Glomerular endothelial cell (primary cell): ENCODE measurements at places on chromosomes 5 and 9.

GRCh38 chr9:133942206-133942975, 49.7 kb downstream of the VAV2 start:
- DNase-seq, result no peak

DNA sequence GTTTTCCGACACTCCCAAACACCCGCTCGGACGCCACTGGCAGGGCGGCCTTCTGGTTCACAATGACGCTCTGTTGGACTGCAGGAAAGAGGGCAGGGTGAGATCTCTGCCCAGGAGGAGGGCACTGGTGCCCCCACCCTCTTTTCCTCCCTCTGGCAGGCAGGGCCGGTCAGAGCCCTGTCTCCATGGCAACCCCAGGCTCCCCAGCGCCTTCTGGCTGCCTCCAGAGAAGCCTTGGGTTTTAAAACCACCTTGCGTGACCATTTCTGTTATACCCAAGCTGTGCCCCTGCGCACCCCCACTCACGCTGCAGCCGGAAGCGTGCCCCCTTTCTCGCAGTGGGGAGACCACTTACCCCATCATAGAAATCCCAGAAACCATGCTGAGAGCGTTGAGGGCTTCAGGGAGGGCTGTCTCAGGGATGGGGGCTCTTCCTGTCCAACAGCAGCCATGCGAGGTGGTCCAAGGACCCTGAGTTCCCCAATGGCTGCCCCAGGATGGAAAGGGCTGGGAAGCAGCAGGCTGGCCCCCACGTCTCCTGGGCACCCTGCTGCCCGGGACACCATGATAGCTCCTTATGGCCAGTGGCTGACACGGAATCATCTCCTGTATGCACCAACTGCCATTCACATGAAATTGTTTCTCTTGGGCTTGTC, 7.3 kb downstream of the C9orf50 start:
- DNase-seq, result no peak

DNA sequence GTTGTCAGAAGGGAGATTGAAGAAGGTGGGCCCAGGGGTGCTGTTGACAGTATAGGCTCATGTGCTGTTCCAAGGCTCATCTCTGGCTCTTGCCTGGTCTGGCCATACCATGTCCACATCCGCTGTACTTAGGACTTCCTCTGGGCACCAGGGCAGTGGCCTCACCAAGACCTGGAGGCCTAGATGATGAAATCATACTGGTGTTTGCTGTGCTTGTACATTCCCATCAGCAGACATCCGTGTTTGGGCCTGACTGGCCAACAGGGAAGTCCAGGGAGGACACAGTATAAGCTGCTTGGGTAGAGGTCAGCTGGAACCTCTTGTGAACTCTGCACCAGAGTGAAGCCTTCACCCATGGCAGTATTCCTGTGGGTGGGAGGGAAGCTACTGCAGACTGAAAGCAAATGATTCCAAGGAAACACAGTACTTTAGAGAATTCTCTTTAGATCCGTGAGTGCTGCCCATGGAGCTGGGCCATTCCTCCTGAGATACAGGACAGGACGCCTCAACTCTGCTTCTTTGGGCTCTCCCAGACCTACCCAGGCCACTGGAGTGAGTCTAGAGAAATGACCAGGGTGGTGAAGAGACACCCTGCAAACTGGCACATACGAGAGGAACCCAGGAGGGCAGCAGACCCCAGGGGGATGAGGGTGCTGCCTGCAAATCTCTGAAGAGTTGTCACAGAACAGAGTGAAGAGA, 22.5 kb downstream of the POLR1E start:
- no peak for DNase-seq

DNA sequence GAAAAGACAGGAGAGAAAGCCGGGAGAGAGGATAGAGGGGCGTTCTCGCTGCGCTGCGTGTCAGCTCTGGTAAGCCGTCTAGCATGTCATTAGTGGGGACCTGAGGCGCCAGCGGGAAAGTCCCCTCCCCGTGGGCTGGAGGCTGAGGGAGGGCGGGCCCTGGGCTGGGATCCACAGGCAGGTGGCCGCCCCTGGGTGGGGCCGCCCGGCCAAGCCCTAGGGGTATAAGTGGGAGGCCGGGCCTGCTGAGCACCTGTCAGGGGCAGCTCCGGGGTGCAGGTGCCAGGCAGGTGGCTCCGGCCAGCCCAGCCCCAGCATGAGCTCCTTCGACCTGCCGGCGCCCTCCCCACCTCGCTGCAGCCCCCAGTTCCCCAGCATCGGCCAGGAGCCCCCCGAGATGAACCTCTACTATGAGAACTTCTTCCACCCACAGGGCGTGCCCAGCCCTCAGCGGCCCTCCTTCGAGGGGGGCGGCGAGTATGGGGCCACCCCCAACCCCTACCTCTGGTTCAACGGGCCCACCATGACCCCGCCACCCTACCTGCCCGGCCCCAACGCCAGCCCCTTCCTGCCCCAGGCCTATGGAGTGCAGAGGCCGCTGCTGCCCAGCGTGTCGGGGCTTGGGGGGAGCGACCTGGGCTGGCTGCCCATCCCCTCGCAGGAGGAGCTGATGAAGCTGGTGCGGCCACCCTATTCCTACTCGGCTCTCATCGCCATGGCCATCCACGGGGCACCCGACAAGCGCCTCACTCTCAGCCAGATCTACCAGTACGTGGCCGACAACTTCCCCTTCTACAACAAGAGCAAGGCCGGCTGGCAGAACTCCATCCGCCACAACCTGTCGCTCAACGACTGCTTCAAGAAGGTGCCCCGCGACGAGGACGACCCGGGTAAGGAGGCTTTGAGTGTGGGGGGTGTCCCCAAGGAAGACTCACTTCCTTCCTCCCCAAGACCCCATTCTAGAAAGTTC, at the start of gene FOXI1:
TSS of gene FOXI1 (plus strand) at position 256 of the 970 bp plus-strand sequence. CDS start at position 317, 61 bp downstream.
- DNase-seq, result no peak

DNA sequence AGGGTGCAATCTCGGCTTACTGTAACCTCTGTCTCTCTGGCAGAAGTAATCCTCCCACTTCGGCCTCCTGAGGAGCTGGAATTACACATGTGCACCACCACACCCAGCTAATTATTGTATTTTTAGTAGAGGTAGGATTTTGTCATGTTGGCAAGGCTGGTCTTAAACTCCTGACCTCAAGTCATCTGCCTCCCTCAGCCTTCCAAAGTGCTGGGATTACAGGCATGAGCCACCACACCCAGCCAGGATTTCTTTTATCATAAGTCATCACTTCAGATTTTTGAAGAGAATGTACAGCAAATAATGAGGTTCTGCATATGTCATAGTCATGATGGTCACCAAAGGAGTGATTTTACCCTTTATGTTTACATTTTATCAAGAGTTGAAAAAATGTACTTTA, 108.1 kb downstream of the GCNT1 start:
- no peak for DNase-seq

DNA sequence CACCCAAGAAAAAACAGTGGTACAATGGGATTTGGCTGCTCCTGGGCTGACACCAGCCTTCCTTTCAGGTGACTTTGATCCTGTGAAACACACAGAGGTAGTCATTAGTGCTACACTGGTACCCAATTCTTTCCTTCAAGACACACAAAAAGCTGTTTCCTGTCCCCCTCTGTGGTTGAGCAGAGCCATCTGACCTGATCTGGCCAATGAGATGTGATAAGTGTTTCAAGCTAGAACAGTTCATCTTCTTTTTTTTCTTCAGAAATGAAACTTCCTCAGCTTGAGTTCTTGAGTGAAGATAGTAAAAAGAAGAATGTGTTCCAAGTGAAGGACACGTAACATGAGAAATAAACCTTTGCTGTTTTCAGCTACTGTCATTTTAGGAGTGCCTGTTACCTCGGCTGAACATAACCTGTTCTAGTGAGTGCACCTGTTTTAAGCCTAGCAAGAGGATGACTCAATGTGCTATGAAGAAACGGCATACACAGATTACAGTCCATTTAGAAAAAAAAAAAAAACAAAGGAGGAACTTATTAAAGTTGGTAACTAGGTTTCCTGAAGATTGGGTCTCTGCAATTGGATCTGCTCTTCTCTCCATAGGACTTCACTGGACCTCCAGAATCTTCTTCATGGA, 287.8 kb downstream of the GAS1 start:
- DNase-seq, result no peak
